Stimulated activated CD4-positive, alpha-beta T cell treated with anti-CD3 and anti-CD28 coated beads, Interleukin-15, amount 100 ng/mL, for 48 hours (primary cell): ENCODE measurements at places on chromosomes 12 and 14.

GRCh38 chr12:110365489-110366320, 37.8 kb downstream of the ANAPC7 start:
- no peak for DNase-seq

- no peak for DNase-seq
Measured at GRCh38 chr12:89417246-89417977, 65.1 kb upstream of the DUSP6 start.

- no peak for DNase-seq
Measured at GRCh38 chr14:105075379-105076295, 10.4 kb upstream of the GPR132 start.

DNA sequence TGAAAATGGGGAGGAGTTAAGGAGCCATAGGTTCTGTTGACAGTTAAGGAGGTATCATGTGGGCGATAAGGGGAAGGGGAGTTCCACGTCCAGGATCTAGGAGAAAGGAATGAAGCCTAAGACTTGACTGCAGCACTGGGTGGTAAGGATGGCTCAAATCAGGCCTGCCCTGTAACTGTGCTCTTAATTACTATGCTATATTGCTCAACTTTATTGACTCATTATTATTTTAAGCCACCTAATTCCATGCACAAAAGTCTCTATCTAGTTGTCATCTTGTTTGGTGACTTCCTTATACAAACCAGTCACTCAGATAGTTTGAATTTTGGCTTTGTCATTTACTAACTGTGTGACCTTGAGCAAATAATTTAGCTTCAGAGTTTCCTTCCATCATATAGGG, 242.1 kb upstream of the ARHGAP5 start:
- DNase-seq: no peak

DNA sequence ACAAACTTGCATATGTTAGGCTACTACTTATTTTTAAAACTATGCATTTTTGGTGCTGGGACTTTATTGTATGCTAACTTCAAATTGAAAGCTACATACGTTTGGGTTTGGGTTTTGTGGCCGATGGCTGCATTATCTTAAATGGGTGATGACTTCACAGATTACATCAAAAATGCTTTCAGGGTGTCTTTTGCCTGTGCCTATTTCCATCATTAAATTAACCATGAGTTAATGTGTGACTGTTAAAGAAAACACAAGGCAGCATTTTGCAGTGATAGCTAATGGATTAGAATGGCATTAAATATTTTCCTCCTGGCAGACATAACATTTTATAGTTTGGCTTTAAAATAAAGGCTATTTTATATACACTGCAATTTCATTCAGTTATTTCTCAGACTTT, 352.3 kb downstream of the EGLN3 start:
- DNase-seq: no peak

DNA sequence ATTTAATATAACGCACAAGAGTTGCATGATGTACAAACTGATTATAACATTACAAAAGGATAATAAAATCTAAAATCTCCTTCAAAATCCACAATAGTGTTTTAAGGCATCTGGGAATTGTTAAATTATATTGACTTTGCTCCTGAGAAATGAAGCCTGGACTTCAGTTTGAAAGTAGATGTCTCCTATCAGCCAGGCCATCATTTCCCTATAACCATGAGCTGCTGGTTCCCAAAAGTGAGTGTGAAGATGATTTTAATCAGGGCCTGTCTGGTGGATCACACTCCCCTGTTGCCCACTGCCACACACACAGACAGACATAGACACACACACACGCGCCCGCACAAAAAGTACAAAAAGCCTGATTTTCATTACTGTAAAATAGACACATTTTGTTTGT, 480.7 kb downstream of the RPS29 start:
- no peak for DNase-seq

GRCh38 chr14:93548102-93548843, 117.5 kb downstream of the UNC79 start:
- DNase-seq: no peak

- DNase-seq: no peak
Measured at GRCh38 chr14:28983279-28983678, 216.7 kb downstream of the FOXG1 start.

GRCh38 chr14:53027041-53027440, 76.2 kb upstream of the FERMT2 start:
- DNase-seq: no peak

DNA sequence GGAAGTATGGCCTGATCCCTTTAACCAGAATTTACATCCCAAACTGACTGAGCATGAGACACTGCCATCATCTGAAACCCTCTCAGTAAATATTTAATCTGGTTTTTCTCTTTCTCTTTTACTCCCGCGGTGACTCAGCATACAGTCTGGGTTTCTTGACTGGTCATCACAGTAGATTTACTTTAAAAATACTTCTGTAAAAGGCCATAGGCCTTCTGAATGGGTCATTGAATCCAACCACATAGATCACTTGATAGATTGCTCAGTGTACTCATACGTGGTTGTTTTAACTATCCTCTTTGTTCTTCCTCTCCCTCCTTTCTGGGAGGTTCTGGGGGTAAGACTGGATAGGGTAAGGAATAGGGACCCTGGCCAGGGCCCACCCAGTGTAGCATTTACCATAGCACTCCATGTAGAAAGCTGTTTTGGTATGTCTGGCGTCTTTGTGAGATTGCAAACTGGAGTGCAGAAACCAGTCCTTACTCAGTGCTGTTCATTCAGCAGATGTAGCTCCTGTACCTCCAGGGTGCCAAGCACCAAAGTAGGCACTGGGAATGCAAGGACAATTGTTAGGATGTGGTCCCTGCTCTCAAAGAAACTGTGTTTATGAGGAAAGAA, 165.7 kb downstream of the SRGAP1 start:
- DNase-seq: no peak

DNA sequence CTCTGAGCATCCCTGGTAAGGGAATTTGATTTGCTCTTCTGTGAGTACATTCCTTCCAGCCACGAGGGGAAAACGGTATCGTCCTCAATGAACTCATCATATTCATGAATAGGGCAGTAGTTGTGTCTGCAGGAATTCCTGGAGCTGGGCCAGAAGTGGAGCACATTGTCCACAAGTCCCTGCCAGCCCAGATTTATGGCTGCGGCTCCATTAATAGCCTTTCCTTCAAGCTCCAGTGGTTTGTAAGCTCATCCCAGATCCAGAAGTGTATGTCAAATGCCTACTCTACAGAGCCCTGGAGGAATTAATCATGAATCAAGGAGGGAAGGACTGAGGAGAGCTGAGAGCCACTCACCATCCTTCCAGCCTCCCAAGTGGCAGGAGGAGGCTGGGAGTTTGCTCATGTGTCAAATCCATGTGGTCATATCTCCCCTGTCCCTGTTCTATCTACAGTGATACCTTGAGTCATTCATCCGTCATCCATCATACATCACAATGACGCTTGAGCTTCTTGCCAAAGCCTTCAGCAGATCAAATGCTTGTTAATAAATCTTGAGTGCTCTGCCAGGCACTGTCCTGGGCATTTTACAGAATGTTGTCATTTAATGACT, 65.5 kb downstream of the SVOP start:
- DNase-seq: no peak

DNA sequence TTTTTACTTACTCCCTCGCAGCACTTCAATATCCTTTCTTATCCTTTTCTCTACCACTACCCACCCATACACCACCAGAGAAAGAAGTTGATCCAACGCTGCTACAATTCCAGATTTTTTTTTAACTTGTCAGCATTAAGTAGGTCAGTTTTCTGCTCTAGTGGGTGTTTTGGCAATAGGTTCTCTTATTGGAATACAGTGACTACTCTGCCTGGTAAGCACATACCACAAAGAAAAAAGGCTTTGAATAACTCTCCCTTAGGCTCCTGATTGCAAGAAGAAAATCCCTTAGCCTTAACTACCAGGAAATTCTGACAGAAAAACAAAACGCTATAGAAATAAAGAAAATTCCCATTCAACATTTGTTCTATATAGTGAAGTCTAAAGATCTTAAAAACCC, 72.0 kb downstream of the NUMB start:
- no peak for DNase-seq

- DNase-seq: no peak
Measured at GRCh38 chr12:131529196-131530040, 181.5 kb upstream of the SFSWAP start.

GRCh38 chr12:4579305-4580102, 17.5 kb downstream of the DYRK4 start:
- DNase-seq: no peak

- no peak for DNase-seq
Measured at GRCh38 chr12:81759190-81760051, at the start of gene PPFIA2. Gene PPFIA2, minus strand, starts transcription at chr12:81759350.

- no peak for DNase-seq
Measured at GRCh38 chr14:63405715-63406114, 87.0 kb upstream of the GPHB5 start.

DNA sequence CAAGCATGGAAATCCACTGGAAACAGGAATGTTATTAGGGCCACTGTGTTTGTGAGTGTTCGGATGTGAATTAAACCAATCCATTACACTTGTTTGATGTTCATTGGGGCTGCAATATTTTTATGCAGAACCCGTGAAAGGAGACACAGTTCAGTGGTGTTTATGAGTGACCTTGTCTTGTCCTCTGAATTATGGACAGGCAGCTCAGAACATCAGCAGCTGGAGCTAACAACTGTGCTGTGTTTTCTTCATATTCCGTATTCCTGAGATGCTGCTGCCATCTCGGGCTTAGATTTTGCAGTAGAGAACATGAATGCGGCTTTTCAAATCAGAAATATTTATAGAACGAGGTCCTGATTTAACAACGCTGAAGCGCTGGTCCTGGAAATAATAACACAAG, 20.3 kb upstream of the CACNA1C start:
- DNase-seq: no peak

GRCh38 chr14:93011650-93012325, 88.8 kb downstream of the CHGA start:
- no peak for DNase-seq

GRCh38 chr12:81470923-81471322, 288.2 kb downstream of the PPFIA2 start:
- no peak for DNase-seq

GRCh38 chr14:99736603-99737371, 52.7 kb downstream of the CYP46A1 start:
- DNase-seq: no peak

GRCh38 chr14:75046899-75047298, 4.4 kb downstream of the MLH3 start:
- DNase-seq: no peak

DNA sequence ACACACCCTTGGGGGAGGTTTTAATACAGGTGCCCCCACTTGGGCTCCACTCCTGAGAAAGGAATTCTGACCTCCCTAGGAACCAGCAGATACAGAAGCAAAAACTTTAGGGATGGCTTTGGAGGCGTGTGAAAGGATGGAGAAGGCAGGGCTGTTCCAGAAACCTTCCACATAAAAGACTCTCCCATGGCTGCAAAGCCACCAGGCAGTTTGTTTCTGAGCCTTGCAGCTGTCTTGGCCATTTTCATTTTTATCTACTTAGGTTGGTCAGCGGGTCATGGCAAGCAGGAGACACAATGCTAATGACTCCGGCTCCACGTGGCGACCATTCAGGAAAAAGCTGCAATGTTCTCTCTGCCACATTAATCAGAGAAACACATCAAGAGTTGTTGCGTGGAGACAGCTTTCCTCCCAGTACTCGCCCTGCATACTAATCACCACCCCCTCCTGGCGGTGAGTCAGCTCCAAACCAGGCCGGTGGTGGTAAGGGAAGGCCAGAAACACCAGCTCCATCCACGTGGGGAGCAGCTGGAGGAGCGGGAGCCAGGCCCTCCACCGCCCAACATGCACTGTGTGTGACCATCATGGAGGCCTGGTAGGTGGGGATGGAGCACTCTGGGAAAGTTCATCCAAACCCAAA, 30.9 kb upstream of the IRF2BPL start:
- no peak for DNase-seq

DNA sequence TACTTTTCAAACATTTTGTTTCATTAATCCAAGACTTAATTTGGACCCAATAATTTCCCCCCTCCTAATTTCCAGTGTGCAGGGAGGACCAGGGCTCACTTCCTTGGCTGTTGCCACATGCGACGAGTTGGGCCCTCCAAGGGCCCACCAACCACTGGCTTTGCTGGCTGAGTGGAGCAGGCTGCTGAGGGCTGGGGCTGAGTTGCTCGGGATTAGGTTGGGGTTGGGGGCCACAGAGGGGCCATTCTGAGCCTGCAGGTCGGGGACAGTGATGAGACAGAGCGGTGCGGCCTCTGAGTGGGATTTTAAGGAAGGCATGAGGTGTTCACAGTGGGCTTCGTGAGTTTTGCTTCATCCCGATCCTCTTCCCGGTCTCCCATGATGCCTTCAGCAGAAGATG, 6.1 kb upstream of the TRAF3 start:
- no peak for DNase-seq

- DNase-seq: no peak
Measured at GRCh38 chr12:53568809-53569557, 57.2 kb downstream of the ATF7 start.

- no peak for DNase-seq
Measured at GRCh38 chr12:57654042-57654441, 21.0 kb upstream of the B4GALNT1 start.

- DNase-seq: no peak
Measured at GRCh38 chr14:88421286-88421685, 35.8 kb downstream of the SPATA7 start.

DNA sequence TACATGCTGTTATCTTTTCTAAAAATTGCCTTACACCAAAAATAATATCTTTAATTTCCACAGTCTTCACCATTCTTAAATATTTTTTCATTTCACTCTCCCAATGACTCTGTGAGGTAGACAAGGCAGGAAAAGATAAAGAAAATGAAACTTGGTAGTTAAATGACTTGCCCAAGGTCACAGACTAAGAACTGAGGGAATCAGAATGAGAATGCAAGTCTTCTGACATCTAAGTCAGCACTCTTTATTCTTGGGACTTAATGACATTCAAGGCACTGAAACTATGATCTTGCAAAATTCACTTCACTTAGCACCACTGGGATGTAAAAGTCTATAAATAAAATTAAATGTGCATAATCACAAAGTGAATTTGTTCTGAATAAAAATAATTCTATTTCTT, 104.5 kb downstream of the SLC2A13 start:
- no peak for DNase-seq

DNA sequence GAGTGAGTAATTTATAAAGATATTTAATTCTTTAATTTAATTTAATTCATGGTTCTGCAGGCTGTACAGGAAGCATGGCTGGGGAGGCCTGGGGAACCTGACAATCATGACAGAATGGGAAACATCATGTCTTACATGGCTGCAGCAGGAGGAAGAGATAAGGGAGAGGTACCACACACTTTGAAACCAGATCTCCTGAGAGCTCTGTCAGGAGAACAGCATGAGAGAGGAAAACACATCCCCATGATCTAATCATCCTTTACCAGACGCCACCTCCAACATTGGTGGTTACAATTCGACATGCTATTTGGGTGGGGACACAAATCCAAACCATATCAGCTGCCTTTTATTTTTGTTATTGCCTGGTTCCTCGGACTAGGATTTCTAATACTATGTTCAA, 928.6 kb downstream of the TMEM121 start:
- DNase-seq: no peak
